ENCODE measurements at places on chromosomes 1 and 21. TPM values are rescaled to one million over a fixed set of nuclear protein-coding genes. Genes with fewer than 3 reads are reported as not detected.

DNA sequence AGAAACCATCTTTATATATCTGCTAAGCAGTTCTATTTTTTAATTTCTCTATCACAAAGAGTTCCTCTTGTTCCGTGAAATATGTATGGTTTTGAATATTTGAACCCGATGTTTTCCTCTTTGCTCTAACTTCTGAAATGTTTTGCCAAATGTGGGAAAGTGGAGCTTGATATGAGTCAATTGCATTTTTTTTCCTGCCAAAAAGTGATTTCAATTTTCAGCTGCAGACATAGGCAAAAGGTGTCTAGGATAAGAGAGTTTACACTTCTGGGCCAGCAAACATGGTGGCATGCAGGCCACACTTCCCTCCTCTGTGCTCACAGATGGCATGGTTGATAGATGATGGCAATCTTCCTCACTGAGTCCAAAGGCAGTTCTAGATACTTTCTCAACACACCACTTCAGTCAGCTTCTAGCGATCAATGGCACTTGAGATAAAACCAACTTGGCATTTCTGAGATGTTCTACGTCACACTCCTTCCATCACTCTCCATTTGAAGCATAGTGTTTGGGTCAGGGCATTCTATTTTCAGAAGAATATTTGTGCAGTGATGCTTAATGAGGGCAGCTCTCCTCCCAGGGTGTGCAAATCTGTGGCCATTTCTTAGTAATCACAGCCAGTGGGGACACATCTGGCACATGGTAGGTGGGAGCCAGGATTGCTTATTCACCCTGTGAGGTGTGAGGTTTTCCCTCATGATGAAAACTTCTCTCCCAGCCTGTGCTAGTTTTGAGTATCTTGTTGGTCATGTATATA, 54.4 kb upstream of the SCAF4 start:
- no peaks in the 10 kb centered on the region for H3K4me1 ChIP-seq
- DNase-seq = peak; percentile 55
- no peaks in the 10 kb centered on the region for H3K27me3 ChIP-seq
- H3K36me3 ChIP-seq = no peaks in the 10 kb centered on the region
- no peak overlapping the region for H3K27ac ChIP-seq

GRCh38 chr1:52281518-52281917, 84.5 kb downstream of the CC2D1B start:
- no peak for DNase-seq
- no peaks in the 10 kb centered on the region for H3K36me3 ChIP-seq
- H3K4me3 ChIP-seq = no peak overlapping the region
- H3K4me1 ChIP-seq = no peaks in the 10 kb centered on the region
- H3K27me3 ChIP-seq = no peaks in the 10 kb centered on the region

The CPLANE2 gene
- total RNA-seq = 4.5 TPM

The SYNJ1 gene
- 17.5 TPM for total RNA-seq

DNA sequence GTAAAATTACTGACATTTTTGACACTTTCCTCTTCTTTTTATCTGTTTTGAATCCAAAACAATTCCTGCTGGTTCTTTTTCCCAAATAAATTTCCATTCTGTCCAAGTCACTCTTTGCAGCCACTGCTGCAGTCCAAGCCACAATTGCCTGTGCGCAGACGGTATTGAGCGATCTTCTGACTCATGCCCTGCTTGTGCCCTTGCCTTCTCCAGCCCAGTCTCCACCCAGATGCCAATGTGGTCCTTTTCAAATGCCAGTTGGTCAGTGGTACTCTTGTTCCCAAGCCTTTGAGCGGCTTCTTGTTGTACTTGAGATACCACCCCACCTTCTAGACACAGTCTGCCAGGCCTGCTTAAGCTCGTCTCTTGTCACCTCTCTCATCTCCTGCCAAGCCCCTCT, 78.9 kb downstream of the CAMTA1 start:
- H3K27me3 ChIP-seq = no peaks in the 10 kb centered on the region
- DNase-seq = no peak
- no peaks in the 10 kb centered on the region for H3K4me1 ChIP-seq
- no peak overlapping the region for H3K4me3 ChIP-seq

DNA sequence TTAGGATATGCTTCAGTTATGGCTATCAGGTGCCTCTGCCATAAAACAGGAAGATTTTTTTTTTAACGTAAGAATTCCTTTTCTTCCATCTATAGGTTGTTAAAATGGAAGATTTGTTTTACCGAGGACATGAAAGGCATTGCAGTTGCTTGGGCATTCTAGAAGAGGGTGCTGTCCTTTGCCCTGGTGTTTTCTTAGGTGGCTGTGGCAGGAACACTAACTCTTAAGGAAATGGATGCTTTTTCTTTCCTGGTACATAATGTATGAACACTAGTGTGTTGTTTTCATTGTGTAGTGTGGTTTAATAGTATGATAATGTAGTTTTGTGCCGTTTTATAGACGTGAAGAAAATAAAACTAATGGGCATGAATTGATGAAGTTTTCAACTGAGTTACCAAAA, 47.2 kb downstream of the UCK2 start:
- H3K36me3 ChIP-seq = no peaks in the 10 kb centered on the region
- no peaks in the 10 kb centered on the region for H3K27me3 ChIP-seq
- no peaks in the 10 kb centered on the region for H3K4me1 ChIP-seq

- no peaks in the 10 kb centered on the region for H3K36me3 ChIP-seq
- H3K4me3 ChIP-seq = no peak overlapping the region
- DNase-seq = no peak
- H3K27me3 ChIP-seq = no peaks in the 10 kb centered on the region
- H3K27ac ChIP-seq = no peak overlapping the region
Observed at GRCh38 chr1:42886046-42886739, 39.8 kb downstream of the ZNF691 start.

DNA sequence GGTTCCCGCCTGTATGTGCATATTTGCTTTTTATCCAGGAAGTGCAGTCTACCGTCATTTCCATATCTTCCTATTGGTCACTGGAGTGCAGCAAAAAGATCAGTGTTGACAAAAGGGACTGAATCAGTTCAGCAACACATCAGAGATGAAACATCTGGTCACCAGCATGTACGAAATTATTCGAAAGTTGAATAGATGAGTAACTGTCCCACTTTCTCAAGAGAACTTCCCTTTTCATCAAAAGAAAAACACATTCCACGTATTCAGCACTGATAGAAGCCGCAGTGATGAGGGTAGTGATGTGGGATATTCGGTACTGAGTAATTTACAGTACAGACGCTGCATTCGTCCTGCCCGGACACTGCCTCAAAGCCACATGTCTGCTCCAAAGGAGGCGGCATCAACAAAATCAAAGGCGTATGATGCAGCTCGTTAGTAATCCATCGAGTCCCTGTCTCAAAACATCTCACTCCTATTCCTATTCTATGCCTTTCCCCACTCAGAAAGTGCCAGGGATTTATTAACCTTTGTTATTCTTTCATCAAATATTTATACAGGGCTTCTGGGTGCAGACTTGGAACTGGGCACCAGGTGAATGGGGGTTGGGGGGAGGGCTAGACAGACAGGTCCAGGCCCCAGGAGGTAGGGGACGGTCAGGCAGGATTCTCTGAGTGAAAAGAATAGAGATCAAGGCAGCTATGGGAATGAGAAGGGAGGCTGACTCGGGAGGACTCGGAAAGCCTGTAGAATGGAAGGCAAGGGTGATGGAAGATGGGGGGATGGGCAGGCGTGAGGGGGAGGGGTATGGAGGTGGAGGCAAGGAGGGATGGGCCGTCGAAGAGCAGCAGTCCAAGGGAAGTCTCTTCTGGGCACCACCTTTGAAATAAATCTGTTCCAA, 79.5 kb upstream of the SLC45A1 start:
- H3K27ac ChIP-seq = no peak overlapping the region
- no peak overlapping the region for H3K4me3 ChIP-seq
- no peaks in the 10 kb centered on the region for H3K4me1 ChIP-seq
- no peaks in the 10 kb centered on the region for H3K27me3 ChIP-seq
- no peak for DNase-seq
- H3K36me3 ChIP-seq = no peaks in the 10 kb centered on the region
